ENCODE measurements at places on chromosomes 12 and 14. TPM values are rescaled to one million over a fixed set of nuclear protein-coding genes. Genes with fewer than 3 reads are reported as not detected.

Gene TAS2R8
- total RNA-seq: not detected

Gene CEBPE
- not detected for total RNA-seq

- H3K27ac ChIP-seq: no peak overlapping the region
- DNase-seq: no peak
- H3K4me1 ChIP-seq: no peaks in the 10 kb centered on the region
- H3K27me3 ChIP-seq: no peaks in the 10 kb centered on the region
- H3K4me3 ChIP-seq: no peak overlapping the region
- no peaks in the 10 kb centered on the region for H3K36me3 ChIP-seq
These were observed 143.1 kb upstream of the HMGA2 start for GRCh38 chr12:65681226-65681625.

DNA sequence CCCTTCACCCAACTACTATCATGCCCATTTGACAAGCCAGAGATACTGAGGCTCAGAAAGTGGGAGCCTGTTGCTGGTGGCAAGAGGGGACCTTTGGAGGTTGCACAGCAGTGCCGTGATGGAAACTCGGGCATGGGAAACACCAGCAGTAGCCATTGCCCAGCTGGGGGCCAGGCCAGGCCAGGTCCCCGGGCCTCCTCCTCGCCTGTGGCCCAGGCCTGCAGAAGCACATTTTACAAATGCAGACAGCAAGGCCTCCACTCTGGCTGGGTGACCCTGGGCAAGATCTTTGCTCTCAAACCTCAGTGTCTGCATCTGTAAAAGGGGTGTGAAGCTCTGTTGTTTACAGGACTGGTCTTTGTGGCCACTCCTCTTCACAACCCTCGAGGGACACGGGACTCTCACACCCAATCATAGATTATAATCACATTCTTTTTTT lies 4.5 kb upstream of the SH2B3 start:
- H3K27ac ChIP-seq: no peak overlapping the region
- H3K4me1 ChIP-seq: peaks cover 28% of the 10 kb centered on the region
- no peaks in the 10 kb centered on the region for H3K27me3 ChIP-seq
- no peak overlapping the region for H3K4me3 ChIP-seq

- H3K27ac ChIP-seq: no peak overlapping the region
- peaks cover 17% of the 10 kb centered on the region for H3K4me1 ChIP-seq
- no peak for DNase-seq
- H3K4me3 ChIP-seq: no peak overlapping the region
- H3K27me3 ChIP-seq: no peaks in the 10 kb centered on the region
These were observed 6.5 kb downstream of the PHLDA1 start for GRCh38 chr12:76024942-76025600.

DNA sequence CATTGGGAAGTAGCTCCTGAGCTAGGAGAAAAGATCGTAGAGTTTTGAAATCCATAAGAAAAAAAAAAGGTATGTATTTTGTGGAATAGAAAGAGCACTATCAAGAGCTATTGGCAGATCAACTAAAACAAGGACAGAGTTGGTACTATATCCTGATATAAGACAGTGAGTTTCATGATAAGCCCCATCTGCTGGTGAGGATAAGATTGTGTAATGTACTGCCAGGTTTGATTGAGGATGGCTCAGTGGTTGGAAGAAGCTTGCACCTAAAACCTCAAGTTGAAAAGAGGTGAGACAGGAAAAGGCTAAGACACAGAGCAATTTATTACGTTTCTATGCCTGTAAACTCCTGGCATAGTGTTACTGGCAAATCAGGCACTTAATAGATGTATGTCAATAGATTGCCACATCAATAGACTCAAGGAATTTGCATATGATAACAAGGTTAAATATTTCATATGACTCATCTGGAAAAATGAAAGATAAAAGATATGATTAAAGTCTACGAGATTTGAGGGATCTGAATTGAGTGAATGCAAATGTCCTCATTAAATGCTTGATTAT lies 525.6 kb downstream of the FLRT2 start:
- H3K4me3 ChIP-seq: no peak overlapping the region
- no peaks in the 10 kb centered on the region for H3K4me1 ChIP-seq
- no peak for DNase-seq
- no peak overlapping the region for H3K27ac ChIP-seq
- no peaks in the 10 kb centered on the region for H3K27me3 ChIP-seq
- H3K36me3 ChIP-seq: no peaks in the 10 kb centered on the region

DNA sequence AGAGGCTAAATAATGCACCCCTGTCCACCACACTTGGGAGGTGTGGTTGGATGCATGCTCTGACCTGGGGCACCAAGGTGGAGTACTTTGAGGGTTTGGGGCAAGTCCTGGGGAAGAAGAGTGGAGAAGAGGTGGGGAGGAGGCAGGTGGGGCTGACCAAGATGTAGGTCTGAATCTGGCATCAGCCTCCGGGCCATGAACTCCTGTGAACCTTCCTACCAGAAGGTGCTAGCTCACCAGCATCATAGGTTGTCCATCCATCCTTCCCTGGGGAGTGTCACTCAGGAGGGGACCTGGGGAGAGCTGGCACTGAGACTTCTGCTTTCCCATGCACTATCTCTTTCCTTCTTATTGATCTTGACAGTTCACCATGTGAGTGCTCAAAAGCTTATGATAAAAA lies 13.6 kb upstream of the EMP1 start:
- no peak overlapping the region for H3K4me3 ChIP-seq
- no peak overlapping the region for H3K27ac ChIP-seq
- no peaks in the 10 kb centered on the region for H3K27me3 ChIP-seq
- H3K4me1 ChIP-seq: no peaks in the 10 kb centered on the region
- H3K36me3 ChIP-seq: no peaks in the 10 kb centered on the region

DNA sequence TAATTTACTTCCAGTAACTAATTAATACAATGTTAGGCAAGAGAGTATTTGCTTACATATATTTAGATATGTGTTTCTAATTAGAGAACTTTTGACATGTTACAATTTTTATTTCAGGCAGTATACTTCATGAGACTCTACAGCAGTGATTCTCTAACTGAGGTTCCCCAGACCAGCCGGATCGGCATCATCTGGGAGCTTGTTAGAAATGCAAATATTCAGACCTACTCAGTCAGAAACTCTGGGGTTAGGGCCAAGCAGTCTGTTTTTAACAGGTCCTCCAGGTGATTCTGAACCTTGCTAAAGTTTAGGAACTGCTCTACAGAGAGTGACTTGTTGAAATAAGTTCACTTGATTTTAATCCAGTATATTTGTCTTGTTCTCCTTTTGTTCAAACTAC lies 46.5 kb downstream of the ARID2 start:
- no peaks in the 10 kb centered on the region for H3K36me3 ChIP-seq
- no peaks in the 10 kb centered on the region for H3K27me3 ChIP-seq
- no peaks in the 10 kb centered on the region for H3K4me1 ChIP-seq
- DNase-seq: no peak
- no peak overlapping the region for H3K27ac ChIP-seq

All from pancreas (tissue), 10 donors.